ENCODE measurements at places on chromosomes 6 and 20.

- DNase-seq: no peak
These were observed 127.2 kb upstream of the TCF21 start for GRCh38 chr6:133761706-133762105.

DNA sequence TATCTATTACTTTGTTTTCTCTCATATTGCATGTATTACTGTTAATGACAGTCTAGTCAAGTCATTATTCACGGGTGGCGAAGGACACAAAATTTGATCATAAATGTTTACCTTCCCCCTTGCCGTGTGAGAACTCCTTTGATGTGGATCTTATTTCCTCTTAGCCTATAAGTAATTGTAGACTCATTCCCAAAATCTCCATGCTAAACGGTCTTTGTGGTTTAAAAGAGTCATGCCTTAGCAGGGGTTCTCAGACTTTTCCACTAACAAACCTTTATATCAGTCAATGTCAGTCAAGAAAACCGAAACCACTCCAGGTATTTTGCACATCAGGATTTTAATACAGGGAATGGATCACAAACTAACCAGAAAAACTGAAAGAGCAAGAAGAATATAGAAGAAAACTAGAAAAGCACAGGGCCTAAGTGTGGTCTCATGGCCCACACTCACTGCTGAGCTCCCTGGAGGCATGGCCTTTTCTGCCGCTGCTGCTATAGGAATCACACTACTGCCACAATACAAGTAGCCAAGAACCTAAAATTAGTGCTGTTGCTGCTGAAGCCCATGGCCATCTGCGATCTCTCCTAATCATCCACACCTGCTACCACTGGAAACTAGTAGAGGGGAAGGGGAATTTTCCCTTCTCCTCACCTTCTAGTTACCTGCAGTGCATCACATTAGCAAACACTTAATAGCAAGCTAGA is 186.0 kb upstream of the POU3F2 start:
- DNase-seq: no peak

- no peak for DNase-seq
These were observed 1.0 kb upstream of the HELZ2 start for GRCh38 chr20:63574829-63575743.

DNA sequence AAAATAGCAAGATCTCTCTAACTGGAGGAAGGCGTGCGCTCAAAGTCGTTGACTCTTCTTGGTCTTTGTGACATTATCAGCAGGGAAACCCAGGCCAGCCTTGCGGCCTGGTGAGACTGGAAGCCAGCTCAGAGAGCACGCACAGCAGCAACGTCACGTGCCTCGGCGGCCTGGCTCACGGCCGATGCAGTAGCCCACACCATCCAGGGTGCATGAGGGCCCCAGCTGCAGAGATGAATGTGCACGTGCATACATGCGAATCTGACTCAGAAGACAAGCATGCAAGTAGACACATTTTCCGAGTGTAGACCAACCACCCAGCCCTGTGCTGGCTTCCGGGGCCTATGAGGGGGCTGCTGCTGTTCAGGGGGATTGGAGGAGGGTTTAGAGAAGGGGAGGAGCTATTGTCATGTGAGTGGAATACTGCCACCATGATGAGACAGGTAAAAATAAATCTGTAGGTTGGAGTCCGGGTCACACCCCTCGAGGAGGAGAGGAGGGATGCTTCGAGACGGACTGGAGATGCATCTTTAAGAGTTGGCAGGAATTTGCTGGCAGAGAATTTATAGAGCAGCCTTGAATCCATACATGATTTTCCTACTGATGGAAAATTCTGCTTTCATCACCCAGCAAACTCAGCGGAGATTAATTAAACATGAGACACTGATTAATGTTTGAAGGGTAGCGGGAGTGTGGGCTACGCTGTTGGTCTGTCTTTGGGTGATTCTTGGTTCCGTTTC is 388.2 kb downstream of the CDH4 start:
- DNase-seq: no peak

DNA sequence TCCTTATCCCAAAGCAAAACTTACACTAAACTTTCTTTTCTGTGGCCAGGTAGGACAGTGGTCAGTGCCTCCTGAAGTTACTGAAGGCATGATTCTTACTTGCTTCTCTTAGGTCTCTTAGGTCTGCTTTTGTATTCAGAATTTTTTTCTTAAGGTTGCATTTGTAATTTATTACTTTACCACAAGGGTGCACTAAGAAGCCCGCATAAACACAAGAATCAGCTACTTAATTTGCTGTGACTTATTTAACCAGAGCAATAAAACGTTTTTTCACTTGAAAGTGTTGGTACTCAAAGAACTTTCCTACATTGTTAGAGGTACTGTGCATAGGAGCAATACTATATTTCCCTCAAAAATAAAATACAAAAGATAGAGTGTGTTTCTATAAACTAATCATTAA is 75.4 kb upstream of the LAMA2 start:
- DNase-seq: no peak

DNA sequence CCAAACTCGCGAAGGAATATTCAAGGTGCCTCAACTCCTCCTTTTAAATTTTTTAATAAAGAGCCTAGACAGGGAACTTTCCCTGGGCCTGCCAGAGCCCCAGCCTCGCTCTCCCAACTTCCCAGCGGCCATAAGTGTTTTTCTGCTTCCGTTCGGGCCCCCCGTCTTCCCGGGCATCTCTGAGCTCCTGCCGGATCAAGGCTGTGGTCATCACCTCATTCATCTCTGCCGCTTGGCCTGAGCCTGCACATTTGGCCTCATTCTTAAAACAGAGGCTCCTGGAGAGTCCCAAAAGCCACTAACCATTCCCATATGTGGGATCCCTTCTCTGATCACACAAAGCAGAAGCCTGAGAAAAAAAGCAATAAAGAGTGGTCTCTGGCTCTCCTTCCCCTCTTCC is 969.1 kb upstream of the DEFB115 start:
- DNase-seq: no peak

DNA sequence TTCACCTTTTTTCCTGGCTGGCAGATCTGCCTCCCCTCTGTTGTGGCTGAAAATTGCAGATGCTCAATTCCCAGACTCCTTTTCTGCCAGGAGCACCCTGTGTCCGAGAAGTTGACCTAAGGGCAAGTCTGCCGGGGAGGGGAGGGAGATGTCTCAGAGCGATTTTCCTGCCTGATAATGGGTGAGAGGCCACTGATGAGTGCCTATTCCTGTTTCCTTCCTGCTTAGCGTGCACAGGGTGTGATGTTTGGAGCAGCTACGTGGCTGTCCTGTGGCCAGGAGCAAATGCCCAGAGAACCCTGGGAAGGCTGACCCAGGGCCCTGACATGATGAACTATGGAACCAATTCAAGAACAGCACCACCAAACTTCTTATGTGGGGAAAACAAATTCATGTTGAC is 22.5 kb downstream of the SOX4 start:
- no peak for DNase-seq

All from NCI-H2029 (cell line).